NCI-H2107 (cell line): ENCODE measurements at places on chromosomes 3 and 15.

GRCh38 chr3:113659996-113660395, 36.4 kb downstream of the USF3 start:
- DNase-seq, result no peak

- DNase-seq, result no peak
These were observed 159.0 kb upstream of the KCNH8 start for GRCh38 chr3:18989237-18989795.

DNA sequence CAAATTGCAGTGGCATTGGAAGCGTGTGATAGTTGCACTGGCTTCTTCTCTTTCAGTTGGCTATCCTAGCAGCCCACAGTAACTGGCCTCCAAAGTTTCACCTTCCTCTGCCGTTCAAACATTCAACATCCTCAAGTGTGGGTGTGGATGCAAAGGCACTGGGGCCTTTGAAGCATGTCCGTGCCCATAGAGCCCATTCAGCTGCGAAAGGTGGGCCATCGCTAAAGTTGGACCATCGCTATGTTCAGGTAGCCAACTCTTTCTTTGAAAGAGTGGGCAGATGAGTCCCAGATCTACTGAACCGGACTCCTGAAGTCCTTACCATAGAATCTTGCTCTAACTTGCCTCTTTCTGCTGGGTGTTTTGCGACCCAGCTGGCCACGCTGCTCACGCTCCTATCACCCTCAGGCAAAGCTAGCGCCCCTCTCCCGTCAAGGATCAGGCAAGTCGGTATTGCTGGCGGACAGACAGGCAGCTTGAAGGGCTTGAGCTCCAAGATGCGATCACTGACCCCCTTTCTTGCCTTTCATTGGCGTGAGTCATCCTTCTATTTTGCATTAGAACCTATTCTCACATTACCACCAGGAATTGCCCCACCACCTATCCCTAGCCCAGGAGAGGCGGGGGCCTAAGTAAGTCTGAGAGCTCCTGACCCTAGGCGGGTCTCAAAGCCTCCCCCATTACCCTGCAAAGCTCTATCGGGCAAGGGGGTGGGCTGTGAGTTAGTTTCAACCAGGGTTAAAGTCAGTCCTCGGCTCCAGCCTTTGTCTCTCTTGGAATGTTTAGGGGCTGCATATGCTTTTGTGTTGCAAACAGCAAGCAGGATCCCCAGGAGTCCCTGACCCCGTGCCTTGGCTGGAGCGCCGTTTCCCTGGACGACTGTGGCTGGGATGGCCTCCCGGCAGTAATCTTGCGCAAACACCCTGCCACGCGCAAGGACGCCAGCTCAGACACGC, 28.7 kb downstream of the ZIC4 start:
- no peak for DNase-seq

GRCh38 chr3:136672457-136672856, 79.7 kb downstream of the STAG1 start:
- no peak for DNase-seq

- no peak for DNase-seq
These were observed 25.0 kb upstream of the ACAP2 start for GRCh38 chr3:195467641-195468390.

DNA sequence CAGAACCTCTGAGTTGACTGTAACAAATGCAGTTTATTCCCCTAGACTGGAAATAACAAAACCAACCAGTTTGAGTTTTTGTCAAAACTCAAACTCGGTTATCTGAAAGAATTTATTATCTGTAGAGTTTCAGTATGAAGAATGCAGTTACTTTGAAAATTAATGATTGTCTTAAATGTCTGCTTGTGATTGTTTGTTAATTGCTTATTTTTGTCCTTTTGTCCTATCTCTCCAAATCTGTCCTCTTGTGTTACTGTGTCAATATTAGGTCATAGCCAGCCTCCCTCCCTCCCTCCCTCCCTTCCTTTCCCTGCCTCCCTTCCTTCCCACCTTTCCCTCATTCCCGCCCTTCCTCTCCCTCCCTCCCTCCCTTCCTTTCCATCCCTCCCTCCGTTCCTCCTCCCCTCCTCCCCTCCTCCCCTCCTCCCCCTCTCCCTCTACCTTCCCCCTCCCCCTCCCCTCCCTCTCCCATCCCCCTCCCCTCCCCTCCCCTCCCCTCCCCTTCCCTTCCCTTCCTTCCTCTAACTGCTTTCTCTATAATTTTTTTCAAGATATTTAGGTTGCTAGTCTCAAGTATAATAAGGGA, 153.5 kb downstream of the FNDC3B start:
- DNase-seq, result no peak

GRCh38 chr15:29050870-29051269, 165.1 kb downstream of the APBA2 start:
- no peak for DNase-seq

GRCh38 chr15:77029166-77030047, 34.5 kb downstream of the PSTPIP1 start:
- no peak for DNase-seq
